ENCODE measurements at places on chromosomes 13 and 19. TPM values are rescaled to one million over a fixed set of nuclear protein-coding genes. Genes with fewer than 3 reads are reported as not detected.

The CFAP97D2 gene
- polyA plus RNA-seq = not detected

The PSG7 gene
- polyA plus RNA-seq = not detected

The SELENOV gene
- 2.2 TPM for polyA plus RNA-seq

The ERICH4 gene
- 4.3 TPM for polyA plus RNA-seq

The ZNF442 gene
- polyA plus RNA-seq = 4.4 TPM

The SH3GL1 gene
- polyA plus RNA-seq = 114 TPM

The SLC6A16 gene
- polyA plus RNA-seq = 1.1 TPM

The ZNF180 gene
- polyA plus RNA-seq = 3.2 TPM

DNA sequence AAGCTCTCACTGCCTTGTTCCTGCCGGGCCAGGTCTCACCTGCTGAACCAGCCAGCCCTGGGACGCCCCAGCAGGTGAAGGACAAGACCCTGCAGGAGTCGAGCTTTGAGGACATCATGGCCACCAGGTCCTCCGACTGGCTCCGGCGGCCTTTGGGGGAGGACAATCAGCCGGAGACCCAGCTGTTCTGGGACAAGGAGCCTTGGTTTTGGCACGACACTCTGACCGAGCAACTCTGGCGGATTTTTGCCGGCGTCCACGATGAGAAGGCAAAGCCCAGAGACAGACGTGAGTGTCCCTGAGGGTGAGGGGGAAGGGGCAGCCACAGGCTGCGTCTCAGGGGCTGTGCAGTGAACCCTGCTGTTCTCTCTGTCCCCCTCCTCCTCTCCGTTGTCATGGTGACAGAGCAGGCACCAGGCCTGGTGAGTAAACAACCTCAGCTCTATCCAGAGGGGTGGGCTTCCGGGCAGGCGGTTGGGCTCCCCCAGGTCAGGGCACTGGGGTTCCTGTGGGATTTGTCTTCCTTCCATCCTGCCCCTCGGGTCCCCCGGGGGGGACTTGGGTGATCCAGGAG is 9.7 kb downstream of the TLE6 start:
- DNase-seq = no peak

DNA sequence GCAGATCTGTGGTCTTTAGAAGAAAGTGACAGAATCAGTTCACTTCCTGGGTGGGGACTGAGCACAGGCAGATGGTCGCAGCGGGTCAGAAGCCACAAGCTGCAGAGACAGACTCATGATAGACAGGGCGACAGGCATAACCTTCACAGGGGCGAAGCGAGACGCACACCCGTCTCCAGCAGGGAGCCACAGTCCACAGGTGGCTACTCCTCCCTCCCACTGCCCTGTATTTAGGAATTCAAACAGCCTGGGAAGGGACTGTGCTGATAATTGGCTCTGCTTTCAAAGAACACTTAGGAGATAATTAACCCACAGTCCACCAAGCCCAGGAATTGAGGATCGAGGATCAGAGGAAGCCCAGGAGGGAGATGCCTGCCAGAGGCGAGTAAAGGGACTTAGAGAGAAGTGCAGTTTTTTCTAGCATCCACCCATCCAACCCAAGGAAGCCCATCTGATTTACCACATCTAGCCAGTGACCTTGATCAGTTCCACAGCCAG is 23.2 kb downstream of the RFX2 start:
- peak; percentile 61 for DNase-seq

- DNase-seq = no peak
Observed at GRCh38 chr13:94325650-94326049, 153.8 kb downstream of the DCT start.

DNA sequence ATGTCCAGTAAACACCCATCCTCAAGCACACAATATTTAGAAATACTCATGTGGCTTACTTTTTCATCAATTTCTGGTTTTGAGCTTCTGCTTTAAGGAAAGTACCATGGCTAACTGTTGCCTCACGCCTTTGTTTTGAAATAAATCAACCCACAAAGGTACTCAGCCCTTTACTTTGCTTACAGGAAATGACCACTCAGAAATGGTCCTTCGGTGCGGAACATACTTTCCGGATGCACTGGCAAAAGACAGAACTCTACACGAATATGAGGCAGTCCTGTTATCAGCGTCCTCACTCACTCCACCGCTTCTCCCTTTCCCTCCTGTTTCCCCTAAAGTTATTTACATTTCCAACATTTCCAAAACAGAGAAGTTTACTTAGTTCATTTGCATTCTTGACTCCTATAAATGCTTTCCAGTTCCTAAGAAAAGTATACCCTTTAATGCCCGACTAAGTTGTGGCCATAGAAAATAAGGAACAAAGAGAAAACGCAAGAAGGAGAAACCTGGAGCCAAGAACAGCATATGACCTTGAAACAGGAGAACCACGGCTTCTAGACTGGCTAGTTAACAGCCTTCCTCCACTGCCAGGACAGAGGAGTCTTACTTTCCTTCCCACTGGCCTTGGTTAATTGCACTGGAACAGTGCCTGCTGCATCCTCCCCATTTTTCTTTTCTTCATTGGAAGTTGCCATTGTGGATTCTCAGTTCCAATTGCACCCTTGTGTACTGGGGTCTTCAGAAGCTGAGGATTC is 10.6 kb downstream of the FPR2 start:
- no peak for DNase-seq

- DNase-seq = no peak
Observed at GRCh38 chr13:110868720-110869119, 46.1 kb downstream of the ANKRD10 start.

DNA sequence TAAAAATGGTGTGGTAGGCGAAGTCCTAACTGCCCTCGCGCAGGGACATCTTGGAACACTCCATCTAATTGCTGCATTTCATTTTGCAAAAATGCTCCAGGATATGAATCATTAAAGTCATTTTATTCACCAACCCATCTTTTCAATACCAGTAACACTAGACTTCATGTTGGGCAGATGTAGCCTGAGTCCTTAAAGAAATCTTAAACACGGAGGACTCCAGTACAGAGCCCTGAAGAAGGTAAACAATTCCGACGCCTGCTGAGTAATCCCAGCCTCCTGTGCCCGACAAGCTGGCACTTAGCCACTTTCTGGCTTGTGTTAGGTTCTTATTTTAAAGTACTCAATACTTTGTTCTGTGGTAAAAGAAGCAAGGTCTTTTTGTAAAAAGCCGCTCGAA is 58.0 kb upstream of the IRS2 start:
- DNase-seq = no peak

DNA sequence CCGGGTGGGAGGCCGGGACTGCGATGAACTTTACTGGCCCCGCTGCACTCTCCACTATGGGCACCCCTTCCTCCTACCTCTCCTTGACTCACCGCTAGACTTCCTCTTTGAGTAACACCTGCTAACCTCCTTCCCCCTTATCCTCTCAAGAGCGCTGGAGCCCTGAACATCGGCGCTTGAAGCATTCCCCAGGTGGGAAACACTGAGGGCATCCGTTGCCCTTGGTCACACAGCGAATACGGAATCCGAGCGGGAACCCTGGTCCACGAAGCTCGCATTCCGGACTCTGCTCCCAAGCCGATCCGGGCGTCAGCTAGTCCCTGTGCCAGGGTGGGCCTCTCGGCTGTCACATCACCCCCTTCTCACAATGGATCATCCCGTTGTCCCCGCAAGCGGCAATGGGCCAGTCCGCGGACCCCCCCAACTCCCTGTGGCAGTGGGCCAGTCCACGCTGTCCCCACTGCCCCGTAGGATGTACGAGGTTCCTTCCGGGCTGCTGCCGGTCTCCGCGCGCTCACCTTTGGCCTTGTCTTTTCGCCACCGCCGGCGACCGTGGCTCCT is 4.2 kb downstream of the LIPE start:
- DNase-seq = peak; percentile 66

DNA sequence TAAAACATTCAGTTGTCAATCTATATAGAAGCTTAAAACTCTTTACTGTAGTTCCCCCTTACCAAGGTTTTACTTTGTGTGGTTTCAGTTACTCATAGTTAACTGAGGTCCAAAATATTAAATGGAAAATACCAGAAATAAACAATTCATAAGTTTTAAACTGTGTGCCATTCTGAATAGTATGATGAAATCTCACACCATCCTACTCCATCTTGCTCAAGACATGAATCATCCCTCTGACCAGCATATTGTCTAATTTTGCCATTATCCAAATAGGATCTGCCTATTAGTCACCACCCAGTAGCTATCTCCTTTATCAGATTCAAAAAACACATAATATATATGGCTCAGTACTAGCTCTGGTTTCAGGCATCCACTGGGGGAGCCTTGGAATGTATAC is 22.4 kb downstream of the ZNF571 start:
- no peak for DNase-seq
